Activated T-helper 1 cell treated with anti-CD3 and anti-CD28 coated beads, Interleukin-12 subunit alpha, Interleukin-12 subunit beta, Interleukin-2, Interleukin-4 antibody, amounts not matched to agents 30 ng/mL and 10 ng/mL and 1 ng/mL, durations not matched to agents 14 hours and 24 hours and 36 hours (primary cell): ENCODE measurements at places on chromosomes 16 and 17. TPM values are rescaled to one million over a fixed set of nuclear protein-coding genes. Genes with fewer than 3 reads are reported as not detected.

- no peak for DNase-seq
These were observed 353.3 kb downstream of the SEC14L1 start for GRCh38 chr17:77493901-77494663.

Gene NECAB2
- not detected in 2 replicates for total RNA-seq

GRCh38 chr17:63412234-63412633, 33.9 kb downstream of the CYB561 start:
- DNase-seq = no peak

Gene LGALS9B
- total RNA-seq = not detected in 2 replicates

Gene MYH1
- total RNA-seq = not detected in 2 replicates

DNA sequence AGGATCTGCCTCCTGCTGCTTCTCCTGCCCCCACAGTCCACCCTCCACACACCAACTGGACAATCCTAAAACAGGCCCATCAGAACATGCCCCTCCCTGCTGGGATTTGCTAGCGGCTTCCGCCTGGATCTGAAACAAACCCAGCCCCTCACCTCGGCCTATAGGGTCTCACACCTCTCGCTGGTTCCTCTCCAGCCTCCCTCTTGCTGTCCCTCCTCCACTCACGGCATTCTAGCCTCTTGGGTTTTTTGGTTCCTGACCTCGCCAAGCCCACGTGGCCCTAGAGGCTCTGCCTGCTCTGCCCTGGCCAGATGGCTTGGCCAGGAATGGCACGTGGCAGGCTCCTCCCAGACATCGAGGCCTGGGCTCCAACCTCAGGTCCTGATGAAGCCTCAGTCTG, 15.7 kb upstream of the MTSS2 start:
- DNase-seq = no peak
